ENCODE measurements at places on chromosomes 5 and 9.

- DNase-seq = no peak
Observed at GRCh38 chr5:171405615-171406014, 13.8 kb upstream of the FGF18 start.

GRCh38 chr5:149646564-149646963, 65.3 kb downstream of the ARHGEF37 start:
- peak; percentile 10 for DNase-seq

DNA sequence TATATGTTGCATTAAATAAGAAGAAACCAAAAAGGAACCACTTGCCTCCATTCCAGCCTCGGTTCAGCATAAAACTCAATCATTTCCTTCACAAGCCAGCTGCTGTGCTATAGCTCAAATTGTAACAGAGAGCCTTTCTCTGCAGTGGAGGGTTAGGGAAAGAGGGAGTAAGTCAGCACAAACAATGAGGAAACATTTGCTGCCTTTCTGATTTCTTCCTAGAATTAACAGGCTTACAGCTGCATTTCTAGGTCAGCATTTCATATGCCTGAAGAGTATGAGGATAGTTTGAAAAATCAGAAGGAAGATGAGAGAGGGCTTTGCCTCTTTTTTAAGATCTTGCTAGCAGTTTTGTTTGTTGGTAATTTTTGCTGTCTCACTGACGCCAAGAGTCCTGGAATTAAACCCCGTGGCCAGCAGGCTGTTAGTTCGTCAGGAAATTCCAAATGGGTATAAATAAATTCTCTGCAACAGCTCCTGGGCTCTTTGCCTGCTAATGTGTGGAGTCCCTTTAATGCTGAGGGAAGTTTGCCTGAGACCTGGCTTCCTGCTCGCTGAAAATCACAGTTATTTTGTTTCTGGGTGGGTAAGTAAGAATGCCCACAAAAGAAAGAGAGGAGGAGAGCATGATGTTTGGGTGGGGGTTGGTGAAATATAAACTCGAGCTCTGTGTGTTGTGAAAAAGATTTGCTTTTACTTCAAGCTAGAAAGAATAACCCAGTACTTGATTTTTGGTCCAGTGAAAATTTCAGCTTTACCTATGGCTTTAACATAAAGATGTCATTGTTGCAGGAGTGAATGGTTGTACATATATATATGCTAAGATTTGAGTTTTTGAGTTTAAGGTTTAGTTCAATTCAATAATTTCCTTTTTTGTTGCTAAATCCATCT, 148.1 kb upstream of the DMRT1 start:
- DNase-seq = no peak

- DNase-seq = no peak
Observed at GRCh38 chr9:89634995-89635742, 30.4 kb downstream of the GADD45G start.

GRCh38 chr5:168314735-168315411, 23.4 kb downstream of the WWC1 start:
- DNase-seq = no peak

DNA sequence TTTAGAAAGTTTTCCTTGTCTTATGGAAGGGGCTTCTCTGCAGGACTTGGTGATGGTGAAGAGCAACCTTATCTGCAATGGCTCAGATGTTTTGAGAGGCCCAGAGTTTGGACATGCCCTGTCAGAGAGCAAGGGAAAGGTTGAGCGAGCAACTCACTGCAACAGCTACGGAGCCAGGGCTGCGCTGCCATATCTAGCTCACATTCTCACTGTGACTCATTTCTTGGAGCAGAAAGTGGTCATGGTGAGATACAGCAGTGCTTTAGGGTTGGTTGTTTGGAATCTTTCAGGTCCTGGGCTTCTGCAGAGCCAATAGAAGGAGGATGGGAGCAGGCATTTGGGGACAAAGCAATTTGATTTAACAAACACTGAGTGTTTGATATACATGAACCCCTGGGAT, 12.3 kb downstream of the GLRA1 start:
- DNase-seq = no peak

GRCh38 chr5:126449751-126450271, 26.6 kb downstream of the GRAMD2B start:
- DNase-seq = peak; percentile 28

DNA sequence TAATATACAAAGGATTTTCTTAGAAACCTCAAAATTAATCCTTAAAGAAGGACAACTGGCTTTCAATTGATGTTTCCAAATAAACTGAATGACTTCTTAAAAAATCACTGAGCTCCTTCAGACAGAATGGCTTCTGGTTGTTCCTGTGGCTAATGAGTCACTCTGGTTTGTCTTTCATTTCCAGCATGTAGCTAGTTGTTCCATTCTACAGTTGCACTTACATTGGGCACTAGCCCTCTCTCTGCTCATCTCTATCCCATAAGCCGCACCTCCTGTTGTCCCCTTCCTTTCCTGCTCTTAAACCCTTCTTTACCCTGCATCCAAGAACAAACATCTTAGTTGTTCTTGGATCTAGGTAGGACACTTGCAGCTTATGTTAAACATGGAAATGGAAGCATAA, 235.3 kb upstream of the HAPLN1 start:
- DNase-seq = no peak

DNA sequence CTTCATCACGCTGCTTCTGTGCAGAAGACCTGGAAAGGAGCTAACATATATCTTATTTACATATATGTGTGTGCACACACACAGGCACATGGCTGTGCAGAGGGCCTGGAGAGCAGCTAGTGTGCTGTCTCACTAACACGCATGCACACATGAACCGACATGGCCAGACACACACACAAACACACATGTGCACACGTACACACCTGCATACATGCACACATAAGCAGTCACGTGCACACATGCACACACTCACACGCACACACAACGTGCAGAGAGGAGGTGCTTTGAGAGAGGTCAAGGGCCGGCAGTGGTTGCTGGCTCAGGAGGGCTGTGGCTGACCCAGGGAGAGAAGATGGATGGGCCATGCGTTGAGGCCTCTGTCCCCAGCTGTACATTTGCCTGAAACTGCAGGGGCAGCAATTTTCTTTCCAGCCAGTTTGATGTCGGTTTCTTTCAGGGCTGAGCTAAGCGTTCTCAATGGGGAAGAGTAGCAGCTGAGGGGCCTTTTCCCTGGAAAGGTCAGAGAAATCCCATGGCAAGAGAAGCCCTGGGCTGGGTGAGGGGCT, 66.7 kb downstream of the OLFM1 start:
- no peak for DNase-seq

DNA sequence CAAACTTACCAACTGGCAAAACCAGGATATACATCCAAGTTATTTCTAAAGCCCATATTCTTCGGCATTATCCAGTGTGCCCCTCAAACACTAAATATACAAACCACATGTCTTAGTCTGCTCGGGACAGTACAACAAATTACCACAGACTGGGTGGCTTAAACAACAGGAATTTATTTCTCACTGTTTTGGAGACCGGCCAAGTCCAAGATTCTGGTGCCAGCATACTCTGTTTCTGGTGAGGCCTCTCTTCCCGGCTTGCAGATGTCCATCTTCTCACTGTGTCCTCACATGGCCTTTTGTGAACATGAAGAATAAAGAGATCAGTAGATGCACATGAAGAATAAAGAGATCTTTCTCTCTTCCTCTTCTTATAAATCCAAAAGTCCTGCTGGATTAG, 12.9 kb upstream of the SLCO6A1 start:
- no peak for DNase-seq

DNA sequence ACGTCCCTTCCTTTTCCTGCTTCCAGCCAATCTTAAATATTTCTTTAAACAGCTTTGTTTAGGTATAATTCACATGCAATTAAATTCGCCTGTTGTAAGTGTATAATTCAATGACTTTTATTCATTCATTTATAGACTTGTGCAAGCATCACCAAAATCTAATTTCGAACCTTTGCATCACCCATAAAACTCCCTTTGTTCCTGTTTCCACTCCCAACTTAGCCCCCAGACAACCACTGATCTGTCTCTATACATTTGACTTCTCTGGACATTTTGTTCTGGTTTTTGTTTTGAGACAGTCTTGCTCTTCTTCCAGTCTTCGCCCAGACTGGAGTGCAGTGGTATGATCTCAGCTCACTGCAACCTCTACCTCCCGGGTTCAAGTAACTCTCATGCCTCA, 71.5 kb downstream of the NR6A1 start:
- no peak for DNase-seq

GRCh38 chr5:74992791-74993190, 59.6 kb downstream of the GCNT4 start:
- DNase-seq = no peak

- DNase-seq = no peak
Observed at GRCh38 chr5:31825518-31826068, 186.7 kb downstream of the PDZD2 start.

DNA sequence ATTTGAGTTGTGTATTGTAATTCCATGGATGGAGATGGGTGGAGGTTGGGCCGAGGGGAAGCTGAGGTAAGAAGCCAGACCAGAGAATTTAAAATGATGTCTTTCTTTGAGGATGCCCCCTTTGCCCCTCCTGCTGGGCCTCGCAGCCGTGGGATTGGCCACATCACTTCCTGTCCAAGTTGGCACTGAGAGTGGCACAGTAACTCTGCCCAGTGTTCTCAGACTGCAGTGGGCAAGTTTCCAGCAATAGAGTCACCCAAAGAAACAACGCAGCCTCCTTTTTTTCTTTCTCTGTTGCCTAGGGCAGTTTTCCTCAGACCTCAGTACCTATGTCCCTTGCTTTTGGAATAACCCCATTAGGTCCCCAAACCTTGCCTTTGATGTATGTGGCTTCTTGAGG, 306.6 kb upstream of the DMRT1 start:
- DNase-seq = no peak

DNA sequence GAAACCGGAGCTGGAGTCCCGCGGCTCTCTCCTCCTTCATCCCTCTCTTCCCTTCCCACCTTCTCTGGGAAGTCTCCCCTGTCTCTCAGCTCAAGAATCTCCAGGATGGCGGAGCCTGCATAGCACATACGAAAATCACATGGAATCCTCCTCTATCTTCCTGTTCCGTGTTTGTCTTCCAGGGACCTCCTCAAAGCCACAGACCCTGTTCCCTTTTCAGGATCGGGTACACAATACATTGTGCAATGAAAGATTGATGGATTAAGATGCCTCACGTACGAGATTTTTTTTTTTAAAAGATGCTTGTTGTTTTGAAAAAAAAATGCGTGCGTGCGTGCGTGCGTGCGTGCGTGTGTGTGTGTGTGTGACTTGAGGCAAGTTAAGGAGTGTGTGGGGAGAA, 46.6 kb upstream of the OLFM1 start:
- DNase-seq = no peak

DNA sequence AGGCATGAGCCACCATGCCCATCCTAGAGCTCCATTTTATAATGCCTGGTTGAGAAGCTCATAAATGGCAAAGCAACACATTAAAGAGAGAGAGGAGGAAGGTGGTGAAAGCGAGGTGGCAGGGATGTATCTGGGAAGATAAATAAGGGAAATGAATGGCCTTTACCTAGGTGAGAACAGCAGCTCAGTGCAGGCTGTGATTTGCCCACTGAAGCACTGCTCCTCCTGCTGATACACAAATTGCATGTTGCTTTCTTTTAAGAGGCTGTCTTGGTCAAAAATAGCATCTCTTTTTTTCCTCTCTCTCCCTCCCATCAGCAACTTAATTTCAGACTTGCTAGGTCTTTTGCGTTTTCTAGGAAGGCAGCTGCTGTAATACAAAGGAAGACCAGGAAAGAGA, 258.9 kb downstream of the FAM114A2 start:
- DNase-seq = no peak

GRCh38 chr9:2132484-2133082, 117.4 kb downstream of the SMARCA2 start:
- DNase-seq = no peak

- DNase-seq = no peak
Observed at GRCh38 chr5:103467831-103468230, 94.8 kb downstream of the NUDT12 start.

GRCh38 chr9:121050128-121050988, at the start of gene C5:
Gene C5, minus strand, starts transcription at chr9:121050275. Its CDS starts 29 bp downstream, at chr9:121050246.
- no peak for DNase-seq
